ENCODE measurements at places on chromosomes 11 and 22.
A peak's percentile ranks its signal among the peaks of the same experiment; 100 is the strongest.

GRCh38 chr11:8683115-8683807 lies 669 bp downstream of the RPL27A start:
- no peak for DNase-seq

DNA sequence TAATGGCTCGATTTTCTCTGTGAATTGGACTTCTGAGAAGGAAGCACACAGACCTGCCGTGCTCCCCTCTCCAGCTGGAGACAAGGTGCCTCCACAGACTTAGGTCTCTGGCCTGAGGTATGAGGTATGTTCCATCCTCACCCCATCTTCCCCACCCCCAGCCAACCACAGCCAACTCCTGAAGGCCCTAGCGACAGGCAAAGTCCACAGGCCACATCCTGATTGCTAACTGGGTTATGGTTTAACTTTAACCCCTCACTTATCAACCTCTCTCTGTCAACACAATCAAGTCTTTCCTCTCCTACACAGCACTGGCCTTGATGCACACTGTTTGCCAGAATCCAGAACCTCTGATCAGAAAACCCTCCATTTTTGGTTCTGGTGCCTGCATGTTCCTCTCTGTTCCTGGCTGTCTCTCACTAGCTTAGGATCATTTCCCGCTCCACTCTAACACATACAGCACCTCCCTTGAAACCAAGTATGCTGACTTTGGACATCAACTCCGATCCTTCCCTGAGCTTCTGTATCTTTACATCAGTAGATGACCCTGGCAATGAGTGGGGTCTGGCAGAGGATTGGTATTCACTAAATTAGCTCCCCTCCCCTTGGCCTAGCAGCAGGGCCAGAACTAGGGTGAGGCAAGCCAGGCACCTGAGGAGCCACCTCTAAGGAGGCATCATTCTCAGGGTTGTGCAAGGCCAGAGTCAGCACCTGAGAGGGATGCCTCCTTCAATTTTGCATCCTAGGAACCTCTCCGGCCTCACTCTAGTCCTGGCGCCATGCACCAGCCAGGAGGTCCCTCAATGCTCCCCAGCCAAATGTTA lies 22.0 kb downstream of the JAML start:
- no peak for DNase-seq

GRCh38 chr22:45298934-45299505 lies 10.7 kb upstream of the FAM118A start:
- DNase-seq: no peak

DNA sequence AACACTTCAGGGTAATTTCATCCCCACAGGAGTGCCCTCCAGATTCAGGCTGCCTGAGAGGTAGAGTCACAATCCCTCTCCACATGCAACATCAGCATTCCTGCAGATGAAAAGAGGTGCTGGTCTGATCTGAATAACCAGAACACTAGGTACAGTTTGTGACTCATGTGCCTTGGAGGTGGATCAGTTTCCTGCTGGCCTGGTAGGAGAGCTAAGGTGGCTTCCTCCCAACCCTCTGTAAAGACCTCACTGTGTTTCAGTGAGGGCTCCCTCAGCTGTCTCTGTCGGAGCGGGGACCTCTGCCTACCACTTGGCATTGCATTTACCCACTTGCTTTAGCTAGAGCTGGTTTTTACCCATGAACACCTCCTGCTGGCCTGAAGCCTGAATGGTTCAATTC lies 7.6 kb downstream of the OR9G1 start:
- DNase-seq: no peak

- no peak for DNase-seq
Measured at GRCh38 chr11:130947889-130948288, 31.6 kb upstream of the SNX19 start.

GRCh38 chr22:39466228-39467006 lies 9.6 kb downstream of the MGAT3 start:
- no peak for DNase-seq

- no peak for DNase-seq
Measured at GRCh38 chr11:32659672-32660071, 76.0 kb downstream of the EIF3M start.

DNA sequence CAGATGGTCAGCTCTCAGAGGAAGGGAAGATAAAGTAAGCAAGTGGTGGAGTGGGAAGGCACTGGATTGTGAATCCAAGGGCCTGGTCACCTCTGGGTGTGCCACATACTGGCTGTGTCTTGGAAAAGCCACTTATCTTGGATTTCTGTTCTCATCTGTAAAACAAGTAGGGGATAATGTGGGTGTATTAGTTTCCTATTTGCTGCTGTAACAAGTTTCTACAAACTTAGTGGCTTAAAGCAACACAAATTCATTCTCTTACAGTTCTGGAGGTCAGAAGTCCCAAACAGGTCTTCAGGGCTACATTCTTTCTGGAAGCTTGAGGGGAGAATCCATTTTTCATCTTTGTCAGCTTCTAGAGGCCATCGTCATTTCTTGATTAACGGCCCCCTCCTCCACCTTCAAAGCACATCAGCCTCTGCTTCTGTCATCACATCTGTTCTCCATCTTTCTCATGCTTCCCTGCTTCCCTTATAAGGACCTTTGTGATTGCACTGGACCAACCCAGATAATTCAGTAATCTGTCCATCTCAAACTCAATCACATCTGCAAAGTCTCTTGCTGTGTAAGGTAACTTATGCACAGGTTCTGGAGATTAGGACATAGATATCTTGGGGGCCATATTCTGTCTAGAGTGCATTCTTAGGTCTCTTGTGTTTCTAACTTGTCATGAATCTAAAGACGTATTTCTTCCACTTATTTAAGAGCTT lies 75.9 kb downstream of the C22orf31 start:
- no peak for DNase-seq

DNA sequence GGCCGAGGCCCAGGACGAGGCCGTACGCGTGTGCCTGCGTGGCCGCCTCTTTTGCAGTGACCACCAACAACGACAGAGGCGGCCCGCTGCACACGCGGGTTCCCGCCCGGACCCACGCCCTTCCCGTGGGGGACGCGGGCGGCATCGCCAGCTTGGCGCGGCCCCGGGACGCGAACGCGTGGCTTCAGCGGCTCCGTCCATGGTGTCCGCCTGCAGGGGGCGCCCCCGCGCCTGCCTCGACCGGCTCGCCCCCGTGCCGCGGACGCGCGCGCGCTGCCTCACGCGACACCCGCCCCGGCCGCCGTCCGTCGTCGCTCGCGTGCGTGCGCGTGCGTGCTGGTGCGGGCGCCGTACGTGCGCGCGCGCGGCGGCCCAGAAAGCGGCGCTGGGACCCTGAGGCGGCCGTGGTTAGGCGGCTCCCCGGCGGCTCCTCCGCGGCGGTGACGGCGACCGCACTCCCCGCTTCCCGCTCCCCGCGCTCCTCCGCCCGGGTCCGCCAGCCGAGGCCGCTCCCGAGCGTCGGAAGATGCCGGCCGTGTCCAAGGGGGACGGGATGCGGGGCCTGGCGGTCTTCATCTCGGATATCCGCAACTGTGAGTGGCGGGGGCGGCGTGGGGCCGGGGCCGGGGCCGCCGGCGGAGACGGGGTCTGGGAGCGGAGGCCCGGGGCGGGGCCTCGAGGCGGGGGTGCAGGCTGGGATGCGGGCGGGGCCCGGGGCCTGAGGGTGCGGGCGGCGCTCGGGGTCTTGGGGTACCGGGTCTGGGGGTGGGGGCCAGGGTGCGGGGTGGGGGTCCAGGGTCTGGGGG lies at the start of gene AP2A2:
TSS of gene AP2A2 (plus strand) at position 375 of the 806 bp plus-strand sequence. CDS start at position 527, 152 bp downstream.
- peak; percentile 99 for DNase-seq

- DNase-seq: peak; percentile 80
Measured at GRCh38 chr11:111531687-111532364, 8.7 kb upstream of the LAYN start.

DNA sequence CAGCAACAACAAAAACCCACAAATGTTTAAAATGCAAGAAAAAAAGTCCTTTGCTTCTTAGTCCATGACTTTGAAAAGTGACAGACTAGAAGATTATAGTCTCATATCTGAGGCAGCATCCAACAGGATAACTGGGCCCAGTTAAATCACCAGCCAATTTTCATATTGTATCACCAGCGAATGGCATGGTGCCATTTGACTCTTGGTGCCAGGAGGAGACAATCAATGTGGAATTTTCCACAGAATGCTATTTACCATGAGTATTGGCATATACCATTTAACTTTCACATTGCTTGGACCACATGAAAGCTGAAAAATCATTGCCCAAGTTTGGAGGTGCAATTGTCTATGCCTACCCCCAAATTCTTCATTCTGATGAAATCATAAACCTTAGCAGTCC lies 255.5 kb downstream of the TENM4 start:
- DNase-seq: no peak

DNA sequence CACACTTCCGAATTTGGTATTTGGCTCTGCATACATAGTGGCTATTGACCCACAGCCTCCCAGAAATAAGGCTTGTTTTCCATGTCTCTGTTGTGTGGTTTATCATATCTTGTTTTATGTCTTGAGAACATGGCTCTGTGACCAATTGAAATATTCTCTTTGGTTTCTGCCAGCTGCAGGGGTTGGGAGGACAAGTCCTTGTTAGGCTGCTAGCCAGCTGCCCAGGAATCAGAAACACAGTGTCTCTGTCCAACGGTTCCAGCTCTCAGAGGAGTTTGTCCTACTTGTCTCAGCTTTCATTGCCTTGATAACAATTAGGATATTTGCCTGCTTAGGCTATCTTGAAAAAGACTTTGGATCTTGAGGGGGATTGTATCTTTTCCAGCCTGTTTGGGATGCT lies 6.0 kb upstream of the SLC7A4 start:
- DNase-seq: no peak

GRCh38 chr11:32382339-32383049 lies 52.8 kb downstream of the WT1 start:
- DNase-seq: no peak

GRCh38 chr11:116646191-116646590 lies 126.6 kb downstream of the BUD13 start:
- DNase-seq: no peak

DNA sequence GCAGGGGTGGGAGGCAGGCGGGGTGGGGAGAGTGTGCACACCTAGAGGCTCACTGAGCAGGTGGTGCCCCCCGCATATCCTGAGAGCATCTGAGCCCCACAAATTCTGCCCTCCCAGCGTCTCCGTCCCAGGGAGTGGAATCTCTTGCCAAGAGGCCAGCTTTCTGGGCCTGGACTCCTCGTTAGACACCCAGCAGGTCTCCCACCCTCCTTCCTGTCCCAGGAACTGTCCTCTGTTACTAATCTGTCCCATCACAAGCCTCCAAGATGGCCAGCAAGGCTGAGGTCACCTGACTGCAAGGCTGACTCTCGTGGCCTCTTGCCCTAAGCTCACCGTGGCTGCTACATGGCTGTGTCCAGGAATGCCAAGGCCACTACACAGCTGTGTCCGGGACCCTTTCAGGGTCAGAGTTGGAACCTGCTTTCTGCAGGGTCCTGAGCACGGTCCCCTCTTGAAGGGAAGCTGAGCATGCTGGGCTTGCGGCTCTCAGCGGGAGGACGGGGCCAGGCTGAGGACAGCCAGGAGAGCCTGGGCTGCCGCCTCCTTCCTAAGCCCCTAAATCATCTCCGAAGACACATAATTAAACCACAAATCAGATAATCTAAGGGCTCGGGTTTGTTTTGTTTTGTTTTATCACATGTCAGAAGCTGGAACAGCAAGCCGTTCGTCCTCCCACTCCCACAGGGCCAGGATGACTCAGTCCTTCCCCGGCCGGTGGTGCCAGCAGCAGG lies 1327.3 kb downstream of the TBC1D22A start:
- no peak for DNase-seq

GRCh38 chr11:76267556-76267955 lies 61.3 kb upstream of the WNT11 start:
- no peak for DNase-seq

GRCh38 chr11:67384851-67385366 lies 6.9 kb upstream of the RAD9A start:
- DNase-seq: peak; percentile 34

- no peak for DNase-seq
Measured at GRCh38 chr22:18067548-18068341, 10.0 kb upstream of the PEX26 start.

DNA sequence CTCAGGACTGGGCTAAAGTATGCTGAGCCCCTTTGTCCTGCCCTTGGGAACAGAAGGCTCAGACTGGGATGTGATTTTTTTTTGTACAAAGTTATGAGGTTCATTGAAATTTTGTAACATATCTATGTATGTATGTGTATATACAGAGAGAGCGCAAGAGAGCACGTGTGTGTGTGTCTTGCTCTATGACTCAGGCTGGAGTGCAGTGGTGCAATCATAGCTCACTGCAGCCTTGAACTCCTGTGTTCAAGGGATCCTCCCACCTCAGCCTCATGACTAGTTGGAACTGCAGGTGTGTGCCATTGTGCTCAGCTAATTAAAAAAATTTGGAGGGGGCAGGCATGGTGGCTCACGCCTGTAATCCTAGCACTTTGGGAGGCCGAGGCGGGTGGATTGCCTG lies 5.7 kb downstream of the TMEM25 start:
- DNase-seq: no peak

- DNase-seq: no peak
Measured at GRCh38 chr11:86047275-86047991, 21.5 kb downstream of the PICALM start.

DNA sequence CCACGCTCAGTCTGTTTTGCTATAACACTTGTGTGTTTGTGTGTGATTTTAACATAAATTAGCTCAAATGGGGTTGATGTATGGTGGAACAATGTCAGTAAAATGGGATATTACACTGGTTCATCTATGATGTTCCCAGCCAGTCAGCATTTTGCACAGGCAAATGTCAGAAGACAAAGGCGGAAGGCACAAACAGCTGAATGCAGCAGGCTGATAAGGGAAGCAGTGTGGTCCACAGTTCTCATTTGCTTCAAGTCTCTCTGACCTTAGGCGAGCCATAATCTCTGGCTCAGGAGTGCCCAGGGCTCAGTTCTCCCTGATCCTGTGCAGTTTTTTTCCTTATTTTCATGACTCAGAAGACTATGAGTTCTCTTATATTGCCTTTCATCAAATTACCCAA lies 102.7 kb downstream of the FAR1 start:
- no peak for DNase-seq

DNA sequence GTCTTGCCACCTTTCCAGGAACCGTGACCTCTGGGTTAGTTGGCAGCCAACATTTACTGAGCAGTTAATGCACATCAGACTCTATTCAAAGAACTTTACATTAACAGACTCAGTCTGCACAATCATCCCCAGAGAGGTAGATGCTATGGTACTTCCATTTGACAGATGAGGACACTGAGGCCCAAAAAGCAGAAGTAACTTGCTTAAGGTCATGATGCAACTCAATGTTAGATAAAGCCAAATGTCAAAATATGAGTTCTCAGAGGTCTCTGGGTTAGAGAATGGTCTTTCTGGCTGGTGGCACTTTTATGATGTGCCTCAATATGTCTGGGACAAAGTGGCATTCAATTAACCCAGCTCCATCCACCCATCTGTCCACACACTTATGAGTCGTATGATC lies 450.0 kb downstream of the MIAT start:
- no peak for DNase-seq

GRCh38 chr11:35734669-35735410 lies 72.3 kb downstream of the TRIM44 start:
- DNase-seq: no peak

- no peak for DNase-seq
Measured at GRCh38 chr11:76830639-76831327, 29.9 kb upstream of the ACER3 start.

- no peak for DNase-seq
Measured at GRCh38 chr22:41365425-41365824, 16.3 kb upstream of the TEF start.
